ENCODE measurements at places on chromosomes 11 and 22.

DNA sequence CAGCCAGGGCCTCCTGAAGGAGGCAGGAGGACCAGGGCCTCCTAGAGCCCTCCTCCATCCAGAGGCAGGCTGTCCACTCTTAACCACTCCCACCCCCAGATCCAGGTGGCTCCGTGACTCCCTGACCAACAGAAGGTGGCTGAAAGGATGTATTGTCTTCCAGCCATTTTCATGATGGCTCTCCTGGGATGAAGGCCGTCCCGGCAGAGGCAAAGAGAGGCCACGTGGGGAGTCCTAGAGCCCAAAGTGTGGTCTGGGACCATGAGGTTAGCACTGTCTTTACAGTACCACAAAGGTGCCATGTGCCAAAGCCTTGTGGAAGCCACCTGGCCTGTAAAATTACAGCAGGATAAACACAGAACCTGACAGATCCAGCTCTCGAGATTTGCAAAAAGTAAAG, 42.3 kb downstream of the DUSP8 start:
- DNase-seq = no peak

GRCh38 chr11:129331217-129331616, 44.4 kb upstream of the BARX2 start:
- no peak for DNase-seq

GRCh38 chr22:50445071-50445879, 29.6 kb downstream of the SBF1 start:
- DNase-seq = no peak

- no peak for DNase-seq
Measured at GRCh38 chr11:68670208-68670992, 13.9 kb upstream of the GAL start.

GRCh38 chr11:82775736-82776346, 42.2 kb upstream of the FAM181B start:
- DNase-seq = no peak

GRCh38 chr11:121450401-121450800, 1.7 kb upstream of the SORL1 start:
- DNase-seq = no peak

DNA sequence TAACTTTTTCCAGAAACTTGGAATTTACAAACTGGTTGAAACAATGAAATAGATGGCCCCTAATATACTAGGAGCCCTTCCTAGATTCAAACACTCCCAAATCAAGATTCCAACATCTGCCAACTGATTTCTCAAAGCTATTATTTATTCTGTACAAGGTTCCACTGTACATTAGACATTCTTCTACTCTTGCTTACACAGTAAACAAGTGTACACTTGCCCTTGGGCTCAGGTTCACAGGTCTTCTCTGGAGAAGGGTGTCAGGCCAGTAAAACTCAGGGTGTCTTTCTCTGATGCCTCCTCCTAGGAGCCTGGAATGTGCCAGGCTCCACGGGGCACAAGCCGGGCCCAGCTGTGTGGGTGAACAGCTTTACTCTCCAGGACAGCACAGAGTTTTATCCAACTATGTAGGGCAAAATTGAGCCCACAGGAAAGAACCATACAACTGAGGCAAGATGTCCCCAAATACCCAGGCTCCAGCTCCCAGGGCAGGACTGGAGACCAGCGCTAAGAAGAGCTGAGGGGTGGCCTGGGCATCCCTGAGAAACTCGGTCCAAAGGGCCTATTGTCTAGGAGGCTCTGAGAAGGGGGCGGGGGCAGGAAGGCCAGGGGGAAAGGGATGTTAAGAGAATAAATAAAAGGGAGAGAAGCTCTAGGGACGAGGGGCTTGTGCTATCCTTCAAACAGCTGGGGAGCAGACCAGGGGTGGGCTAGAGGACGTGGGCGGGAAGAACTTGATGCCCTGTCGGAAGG, 8.8 kb upstream of the MFRP start:
- no peak for DNase-seq

DNA sequence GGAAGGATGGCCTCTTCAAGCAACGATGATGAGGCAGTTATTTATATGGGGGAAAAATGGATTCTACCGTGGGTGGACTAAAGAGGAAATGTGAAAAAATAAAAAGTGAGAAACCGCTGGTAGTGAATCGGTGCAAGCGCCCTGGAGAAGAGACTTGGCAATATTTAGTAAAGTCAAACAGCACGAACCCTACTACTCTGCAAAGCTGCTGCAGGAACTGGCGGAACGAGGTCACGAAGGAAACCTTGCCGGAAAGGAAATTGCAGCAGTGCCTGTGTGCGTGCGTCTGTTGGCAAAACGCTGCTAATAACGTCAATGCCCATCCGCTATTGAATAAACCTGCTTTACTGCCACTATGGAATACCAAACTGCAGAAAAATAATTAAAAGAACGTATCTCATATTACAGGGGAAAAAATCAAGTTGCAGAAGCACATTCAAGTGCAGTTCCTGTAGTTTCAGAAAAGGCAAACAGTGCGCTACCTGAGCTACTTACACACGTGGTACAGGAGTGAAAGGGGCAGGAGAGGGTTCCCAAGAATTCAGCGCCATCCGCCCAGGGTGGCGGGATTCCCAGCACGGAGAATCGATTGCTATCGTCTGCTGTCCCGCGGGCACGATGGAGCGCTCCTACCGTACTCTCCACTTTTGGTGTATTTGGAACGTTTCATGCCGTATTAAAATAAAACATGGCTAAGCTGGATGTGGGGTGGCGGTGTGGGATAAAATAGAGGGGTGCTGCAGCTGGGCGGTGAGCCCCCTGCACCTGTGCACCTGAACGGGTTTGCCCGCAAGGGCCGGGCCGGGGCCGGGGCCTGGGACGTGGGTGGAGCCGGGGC, 585 bp upstream of the NADSYN1 start:
- no peak for DNase-seq

- no peak for DNase-seq
Measured at GRCh38 chr11:97974798-97975498, 1045.8 kb upstream of the CNTN5 start.

DNA sequence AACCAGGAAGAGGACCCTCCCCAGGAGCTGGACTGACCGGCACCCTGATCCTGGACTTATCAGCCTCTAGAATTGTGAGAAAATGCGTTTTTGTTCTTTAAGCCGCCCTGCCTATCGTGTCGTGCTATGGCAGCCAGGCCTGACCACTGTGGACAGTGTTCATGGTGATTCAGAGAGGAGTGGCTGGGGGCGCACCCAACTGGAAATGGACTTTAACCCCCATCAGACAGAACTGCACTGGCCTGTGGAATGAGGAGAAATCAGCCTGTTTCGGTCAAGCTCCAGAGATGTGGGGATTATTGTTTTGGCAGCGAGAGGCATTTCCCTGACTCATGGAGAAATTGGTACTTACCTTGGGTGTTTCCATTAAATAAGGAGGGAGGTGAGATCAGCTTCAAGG, 1437.8 kb downstream of the BRD1 start:
- no peak for DNase-seq

DNA sequence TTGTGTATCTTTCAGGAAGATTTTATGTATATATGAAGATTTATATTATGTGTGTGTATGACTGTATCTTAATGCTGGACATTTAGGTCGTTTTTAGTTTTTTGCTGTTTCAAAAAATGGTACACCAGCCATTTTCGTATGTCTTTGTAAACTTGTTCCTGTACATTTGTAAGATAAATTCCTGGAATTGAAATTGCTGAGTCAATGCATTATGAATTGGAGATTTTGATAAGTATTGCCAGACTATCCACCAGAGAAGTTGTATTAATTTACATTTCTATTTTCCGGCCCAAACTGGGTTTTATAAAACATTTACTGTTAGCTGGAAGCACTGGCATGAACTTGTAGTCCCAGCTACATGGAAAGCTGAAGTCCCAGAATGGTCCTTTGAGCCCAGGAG, 24.6 kb downstream of the MRPL48 start:
- no peak for DNase-seq

- no peak for DNase-seq
Measured at GRCh38 chr11:45141171-45141570, 5.3 kb upstream of the PRDM11 start.

DNA sequence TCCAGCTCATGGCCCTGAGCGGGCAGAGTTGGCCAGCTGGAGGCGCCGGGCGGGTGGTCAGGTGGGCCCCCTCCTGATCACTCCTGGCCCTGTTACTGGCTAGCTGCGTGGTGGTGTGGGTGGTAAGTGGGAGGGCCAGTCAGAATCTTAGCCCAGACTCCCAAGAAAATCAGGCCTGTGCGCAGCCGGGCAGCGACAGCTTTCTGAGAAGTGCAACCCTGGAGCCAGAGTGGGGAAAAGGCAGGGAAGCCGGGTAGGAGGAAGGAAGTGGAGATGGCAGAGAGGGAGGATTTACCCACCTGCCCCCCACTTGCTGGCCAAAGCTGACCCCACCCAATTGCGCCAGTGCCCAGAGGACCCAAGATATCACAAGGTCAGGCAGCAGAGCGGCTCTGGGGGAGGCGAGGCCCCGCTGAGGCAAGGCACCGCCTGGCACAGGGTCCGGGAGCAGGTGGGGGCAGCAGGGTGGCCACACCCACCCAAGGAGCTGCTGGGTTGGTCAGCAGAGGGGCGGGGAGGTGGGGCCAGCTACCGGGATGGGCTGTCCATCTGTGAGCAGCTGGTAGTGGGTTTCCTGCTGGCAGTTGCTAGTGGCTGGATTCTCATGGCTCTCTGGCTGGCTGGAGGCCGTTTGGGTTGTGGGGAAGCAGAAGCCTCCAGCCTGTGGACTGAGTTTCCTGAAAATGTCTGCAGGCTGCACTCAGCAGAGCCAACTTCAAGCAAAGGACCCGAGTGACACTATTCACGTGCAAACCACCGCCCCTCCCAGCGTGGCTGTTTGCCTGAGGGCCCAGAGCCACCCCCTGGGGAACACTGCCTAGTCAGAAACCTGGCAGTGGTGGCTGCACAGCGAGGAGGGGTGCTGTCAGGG, 196.4 kb downstream of the IGLL1 start:
- peak; percentile 82 for DNase-seq

DNA sequence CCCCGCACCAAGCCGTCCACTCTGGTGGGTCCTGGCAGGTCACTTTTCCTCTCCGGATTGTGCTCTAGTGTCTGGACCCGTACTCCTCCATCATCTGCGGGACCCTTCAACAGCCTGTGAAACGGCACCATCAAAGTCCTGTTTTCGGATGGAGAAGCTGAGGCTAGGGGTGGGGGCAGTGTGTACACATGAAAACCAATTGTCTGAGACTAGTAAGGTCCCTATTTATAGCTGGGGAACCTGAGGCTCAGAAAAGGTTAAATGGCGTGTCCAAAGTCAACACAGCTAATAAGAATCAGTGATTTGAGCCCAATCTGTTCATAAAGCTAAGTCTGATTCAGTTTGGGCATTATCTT, 668 bp upstream of the LRRC32 start:
- DNase-seq = no peak

DNA sequence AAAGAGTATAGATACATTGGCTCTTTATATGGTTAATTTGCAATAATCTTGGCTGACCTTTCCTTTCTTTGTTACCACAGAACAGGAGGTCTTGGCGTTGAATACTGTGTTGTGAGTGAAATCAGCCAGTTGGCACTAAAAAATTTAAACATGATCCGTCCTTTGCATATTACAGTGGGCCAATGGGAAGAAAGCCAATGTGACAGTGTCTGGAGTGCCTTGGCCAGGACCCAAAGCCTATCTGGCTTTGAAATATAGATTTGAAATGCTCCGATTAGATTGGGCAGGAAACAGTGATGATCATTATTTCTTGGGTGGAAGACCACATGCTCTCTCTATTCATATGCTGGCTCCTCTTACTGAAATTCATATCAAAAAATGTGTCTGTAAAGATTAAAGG, 339.6 kb upstream of the ANO3 start:
- DNase-seq = no peak

- no peak for DNase-seq
Measured at GRCh38 chr11:70424765-70425344, 26.5 kb downstream of the CTTN start.

DNA sequence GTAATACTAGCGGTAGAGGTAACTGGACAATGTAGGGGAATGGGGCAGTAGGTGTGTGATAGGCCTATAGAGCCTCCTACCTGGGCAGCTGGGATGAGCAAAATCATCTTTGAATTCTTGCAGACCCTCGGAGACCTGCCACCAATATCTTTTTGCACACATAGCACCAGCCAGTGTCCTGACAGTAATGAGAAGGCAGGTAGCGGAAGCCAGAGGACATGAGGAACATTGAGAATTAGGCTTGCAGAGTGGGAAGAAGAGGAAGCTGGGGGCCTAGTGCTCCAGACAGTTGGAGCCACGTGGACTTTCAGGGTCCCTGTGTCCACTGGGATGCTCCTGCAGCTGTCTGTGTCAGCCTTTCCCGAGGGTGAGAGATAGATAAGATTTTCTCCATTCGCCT, 17.2 kb upstream of the SYT13 start:
- no peak for DNase-seq

DNA sequence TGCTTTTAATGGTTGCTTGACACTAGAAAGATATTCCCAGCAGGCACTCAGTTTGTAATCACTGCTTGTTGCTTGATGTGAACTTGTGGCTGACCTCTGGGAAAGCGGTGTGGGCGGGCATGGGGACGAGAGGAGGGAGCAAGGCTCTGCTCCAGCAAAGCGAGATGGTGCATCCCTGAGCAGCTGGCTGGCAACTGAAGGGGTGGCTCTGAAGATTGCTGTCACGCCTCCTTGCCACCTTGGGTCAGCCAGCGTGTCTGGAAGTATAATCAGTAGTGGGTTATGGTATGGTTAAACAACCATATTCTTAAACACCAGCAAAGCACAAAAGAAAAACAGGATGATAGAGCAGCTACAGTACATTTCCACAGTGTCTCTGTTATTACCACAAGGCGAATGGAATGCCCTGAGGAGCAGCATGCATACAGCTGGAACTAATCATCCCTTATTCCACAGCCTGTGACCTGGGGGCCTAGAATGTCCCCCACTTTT, 124.5 kb downstream of the TRIM44 start:
- no peak for DNase-seq

GRCh38 chr11:75229466-75229865, 11.1 kb upstream of the TPBGL start:
- no peak for DNase-seq

- DNase-seq = no peak
Measured at GRCh38 chr11:2466869-2467694, 22.3 kb downstream of the KCNQ1 start.

DNA sequence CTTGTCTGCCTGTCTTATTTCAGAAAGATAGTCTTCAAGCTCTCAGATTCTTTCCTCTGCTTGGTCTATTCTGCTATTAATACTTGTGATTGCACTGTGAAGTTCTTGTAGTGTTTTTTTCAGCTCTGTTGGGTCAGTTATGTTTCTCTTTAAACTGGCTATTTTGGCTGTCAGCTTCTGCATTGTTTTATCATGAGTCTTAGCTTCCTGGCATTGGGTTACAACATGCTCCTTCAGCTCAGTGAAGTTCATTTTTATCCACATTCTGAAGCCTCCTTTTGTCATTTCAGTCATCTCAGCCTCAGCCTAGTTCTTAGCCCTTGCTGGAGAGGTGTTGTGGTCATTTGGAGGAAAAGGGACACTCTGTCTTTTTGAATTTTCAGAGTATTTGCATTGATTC, 15.5 kb upstream of the DEPDC7 start:
- DNase-seq = peak; percentile 73
